ENCODE measurements at places on chromosomes 2 and 18.

GRCh38 chr2:152564754-152565551 is 152.3 kb downstream of the PRPF40A start:
- DNase-seq: no peak

DNA sequence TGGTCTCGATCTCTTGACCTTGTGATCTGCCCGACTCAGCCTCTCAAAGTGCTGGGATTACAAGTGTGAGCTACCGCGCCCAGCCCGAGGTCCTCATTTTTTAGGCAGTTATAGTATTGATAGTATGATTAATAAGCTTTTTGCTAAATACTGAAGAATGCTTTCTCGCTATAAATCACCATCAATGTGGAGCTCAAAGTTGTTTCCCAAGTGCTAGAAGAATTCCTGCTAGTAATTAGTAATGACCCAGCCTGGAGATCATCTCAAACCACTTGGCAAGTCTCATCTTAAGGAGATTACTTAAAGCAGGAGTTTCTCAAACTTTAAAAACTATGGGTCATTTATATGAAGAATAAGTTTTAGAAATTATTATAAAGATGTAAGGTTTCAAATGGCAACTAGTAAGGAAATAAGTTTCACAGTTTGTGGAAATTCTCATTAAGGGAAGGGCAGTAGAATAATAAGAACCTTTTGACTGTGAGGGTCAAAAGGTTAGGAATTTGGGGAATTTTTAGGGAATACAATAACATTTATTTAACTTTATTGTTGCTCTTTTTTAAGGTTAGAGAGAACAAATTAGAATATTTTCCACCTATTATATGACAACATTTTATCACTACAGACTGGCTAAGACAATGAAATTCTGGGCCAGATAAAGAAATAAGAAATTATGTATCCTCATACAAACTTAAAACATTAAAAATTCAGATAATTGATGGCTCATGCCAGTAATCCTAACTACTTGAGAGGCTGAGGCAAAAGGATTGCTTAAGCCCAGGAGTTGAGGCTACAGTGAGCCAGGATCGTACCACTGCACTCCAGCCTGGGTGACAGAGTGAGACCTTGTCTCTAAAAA is 148.6 kb upstream of the MAP3K20 start:
- DNase-seq: no peak

GRCh38 chr18:11728249-11728648 is 39.2 kb downstream of the GNAL start:
- no peak for DNase-seq

DNA sequence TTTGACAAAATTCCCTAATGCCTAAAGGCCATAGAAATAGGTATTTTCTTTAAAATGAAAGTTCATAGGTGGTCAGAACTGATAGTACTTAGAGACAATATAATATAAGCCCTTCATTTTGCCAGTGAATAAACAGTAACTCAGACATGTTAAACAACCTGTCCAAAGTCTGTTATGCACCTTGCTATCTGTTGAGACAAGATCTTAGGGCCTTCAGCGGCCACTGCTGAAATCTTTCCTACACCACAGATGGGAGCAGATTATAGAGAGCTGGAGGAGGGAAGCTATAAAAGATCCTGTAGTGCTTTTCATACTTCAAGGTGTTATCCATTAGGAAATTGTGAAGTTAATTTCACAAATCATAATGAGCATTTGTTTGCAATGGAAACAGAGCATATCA is 13.8 kb downstream of the CERKL start:
- no peak for DNase-seq

DNA sequence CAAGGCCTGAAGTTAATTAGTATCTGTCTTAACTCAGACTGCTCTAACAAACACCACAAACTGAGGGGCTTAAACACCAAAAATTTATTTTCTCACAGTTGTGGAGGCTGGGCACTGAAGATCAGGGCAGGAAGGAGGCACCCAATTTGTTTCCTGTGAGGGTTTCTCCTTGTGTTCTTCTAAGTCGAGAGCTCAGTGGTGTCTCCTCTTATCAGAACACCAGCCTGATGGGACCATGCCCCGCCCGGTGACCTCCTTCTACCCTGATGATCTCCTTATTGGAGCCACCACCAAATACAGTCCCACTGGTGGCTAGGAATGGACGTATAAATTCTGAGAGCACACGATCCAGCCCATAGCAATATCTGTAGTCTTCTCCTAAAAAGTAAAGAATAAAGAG is 20.5 kb downstream of the TMEM18 start:
- DNase-seq: no peak

GRCh38 chr2:88236666-88237065 is 66.5 kb downstream of the THNSL2 start:
- no peak for DNase-seq

GRCh38 chr2:30262716-30263309 is 31.5 kb downstream of the LBH start:
- no peak for DNase-seq

DNA sequence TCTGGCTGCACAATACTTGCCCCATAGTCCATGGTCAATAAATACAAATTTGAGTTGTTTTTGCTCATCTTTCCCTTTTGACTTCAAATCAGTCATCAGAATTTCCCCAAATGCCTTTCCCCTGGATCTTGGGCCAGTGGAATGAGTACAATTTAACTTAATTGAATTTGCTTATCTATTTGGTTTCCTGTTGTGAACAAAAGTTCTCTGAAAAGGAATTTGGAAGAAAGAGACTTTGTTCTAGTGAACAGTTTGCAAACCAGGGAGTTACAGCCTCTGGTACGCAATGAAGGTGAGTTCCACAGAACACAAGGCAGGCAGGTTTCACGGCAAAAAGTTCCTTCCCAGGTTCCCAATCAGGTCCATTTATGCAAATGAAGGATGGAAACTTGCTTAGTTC is 1.2 kb upstream of the UGT1A1 start:
- DNase-seq: no peak

Measured in GM04503 (cell line).